Activated T-helper 17 cell treated with anti-CD3 and anti-CD28 coated beads, Interleukin-2, amount 50 U/mL, for 72 hours (primary cell): ENCODE measurements at places on chromosomes 5 and 9. TPM values are rescaled to one million over a fixed set of nuclear protein-coding genes. Genes with fewer than 3 reads are reported as not detected.

The FYB1 gene
- 153 TPM for total RNA-seq

The PTGR1 gene
- 0.61 TPM for total RNA-seq

The F2RL2 gene
- total RNA-seq = 1.1 TPM

GRCh38 chr9:127537792-127538191 lies 74.3 kb upstream of the STXBP1 start:
- no peak for ATAC-seq

DNA sequence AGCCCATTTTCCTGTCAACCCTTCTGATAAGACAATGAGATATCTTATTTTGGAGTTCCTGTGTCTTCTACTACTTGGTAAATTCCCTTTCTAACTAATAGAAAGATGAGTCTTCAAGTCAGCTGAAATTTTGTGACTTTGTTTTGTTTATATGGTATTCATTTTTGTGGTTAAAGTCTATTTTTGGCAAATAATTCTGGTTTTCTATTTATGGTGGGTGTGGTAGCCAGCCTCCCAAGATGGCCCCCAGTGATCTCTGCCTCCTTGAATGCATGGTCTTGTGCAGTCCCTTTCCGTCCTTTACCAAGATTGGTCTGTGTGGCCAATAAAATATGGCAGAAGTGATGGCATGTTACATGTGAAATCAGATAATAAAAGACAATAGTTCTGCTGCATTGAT lies 91.5 kb downstream of the NR3C1 start:
- ATAC-seq = no peak

DNA sequence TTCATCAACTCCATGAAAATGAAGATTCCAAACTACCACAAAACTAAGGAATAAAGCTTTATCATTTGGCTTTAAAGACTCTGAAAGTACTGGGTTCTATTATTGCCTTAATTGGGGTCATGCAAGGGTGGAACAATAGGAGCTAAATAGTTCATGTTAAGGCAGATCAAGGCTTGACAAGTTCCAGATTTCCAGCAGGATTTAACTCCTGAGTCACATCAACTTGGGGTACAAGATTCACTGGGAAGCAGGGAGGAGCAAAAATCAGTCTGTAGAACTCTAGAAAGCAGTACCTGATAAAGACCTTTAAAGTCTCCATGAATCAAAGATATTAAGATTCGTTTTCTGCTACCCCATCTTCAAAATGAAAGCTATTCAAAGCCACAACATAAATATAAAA lies 41.9 kb upstream of the GLRX start:
- ATAC-seq = no peak

- ATAC-seq = no peak
Measured at GRCh38 chr9:99437145-99437544, 215.1 kb downstream of the SEC61B start.
